CD4-positive, alpha-beta T cell treated with Interleukin-17A for 1 hour (primary cell): ENCODE measurements at places on chromosomes 6 and 20.
A peak's percentile ranks its signal among the peaks of the same experiment; 100 is the strongest.

DNA sequence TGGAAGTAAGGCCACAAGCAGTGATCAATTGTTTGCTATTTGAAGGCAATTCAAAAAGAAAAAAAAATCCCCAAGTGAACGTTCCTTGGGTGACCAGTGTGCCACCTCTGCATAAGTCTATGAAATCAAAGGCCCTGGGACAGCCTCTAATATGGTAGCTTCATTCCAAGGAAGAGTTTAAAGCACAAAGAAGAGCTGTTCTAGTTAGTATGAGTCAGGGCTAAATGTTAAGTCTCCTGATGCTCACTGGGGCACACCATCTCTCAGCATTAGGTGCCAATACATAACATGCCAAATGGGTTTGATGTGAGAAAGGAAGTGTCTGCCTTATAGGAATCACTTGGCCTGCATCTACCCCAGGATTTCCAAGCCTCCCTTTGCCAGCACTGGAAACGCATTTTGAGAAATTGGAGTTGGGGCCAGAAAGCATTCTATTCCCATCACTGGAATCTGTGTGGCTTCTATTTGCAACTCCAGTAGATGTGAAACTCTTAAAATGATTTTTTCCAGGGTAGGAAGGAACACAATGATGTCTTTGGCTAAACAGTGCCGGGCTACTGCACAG lies 13.0 kb downstream of the UNC5CL start:
- no peak for DNase-seq

DNA sequence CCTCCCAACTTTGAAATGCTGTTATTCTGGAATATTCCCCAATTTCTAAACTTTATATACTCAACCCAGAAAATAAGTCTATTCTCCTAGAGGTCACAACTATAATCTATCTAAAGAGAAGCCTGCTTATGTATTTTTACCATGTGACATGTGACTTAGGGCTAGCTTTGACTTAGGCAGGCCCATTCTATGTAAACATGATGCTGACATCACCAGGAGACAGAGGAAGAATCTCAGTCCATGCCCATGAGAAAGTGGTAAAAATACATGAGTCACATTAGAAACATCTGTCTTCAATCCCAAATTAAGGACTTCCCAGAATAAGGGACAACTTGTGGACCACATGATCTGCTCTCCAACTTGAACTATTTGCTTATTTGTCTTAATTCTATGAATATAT lies 113.6 kb upstream of the ID4 start:
- no peak for DNase-seq

DNA sequence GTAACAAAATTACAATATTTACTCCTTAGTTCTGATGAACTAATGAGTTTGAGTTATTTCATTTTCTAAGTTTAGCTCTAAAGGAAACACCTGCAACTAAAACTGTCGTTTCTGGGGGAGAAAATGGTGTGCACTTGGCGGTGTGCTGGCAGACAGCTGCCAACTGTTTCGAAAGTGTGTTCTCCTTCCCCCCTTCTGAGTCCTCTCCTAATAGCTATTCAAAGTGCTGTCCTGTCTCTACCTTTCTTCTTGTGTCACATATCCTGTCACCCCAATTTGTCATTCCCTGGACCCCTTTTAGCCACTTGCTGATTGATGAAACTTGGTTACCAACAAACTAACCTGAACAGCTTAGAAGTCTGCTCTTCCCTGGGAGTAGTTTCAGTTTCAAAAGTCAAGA lies 4.9 kb upstream of the UBE2J1 start:
- peak; percentile 29 for DNase-seq

DNA sequence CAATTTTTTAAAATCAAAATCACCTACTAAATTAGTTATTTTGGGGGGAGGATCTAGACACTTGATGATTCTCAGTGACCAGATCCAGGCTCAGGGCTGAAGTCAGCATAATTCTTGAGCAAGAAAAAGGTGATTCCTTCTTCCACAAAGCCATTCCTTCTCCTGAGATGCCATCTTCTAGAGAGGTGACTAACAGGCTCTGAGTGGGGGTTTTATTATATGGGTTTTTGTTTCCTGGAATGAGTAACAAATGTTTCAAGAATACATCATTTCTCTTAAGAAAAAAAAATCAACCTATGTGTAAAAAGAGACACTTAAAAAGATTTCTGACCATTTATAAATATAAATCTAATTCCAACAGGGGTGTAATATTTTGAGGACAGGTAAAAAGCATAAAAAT lies 154.3 kb downstream of the NFATC2 start:
- DNase-seq, result no peak

DNA sequence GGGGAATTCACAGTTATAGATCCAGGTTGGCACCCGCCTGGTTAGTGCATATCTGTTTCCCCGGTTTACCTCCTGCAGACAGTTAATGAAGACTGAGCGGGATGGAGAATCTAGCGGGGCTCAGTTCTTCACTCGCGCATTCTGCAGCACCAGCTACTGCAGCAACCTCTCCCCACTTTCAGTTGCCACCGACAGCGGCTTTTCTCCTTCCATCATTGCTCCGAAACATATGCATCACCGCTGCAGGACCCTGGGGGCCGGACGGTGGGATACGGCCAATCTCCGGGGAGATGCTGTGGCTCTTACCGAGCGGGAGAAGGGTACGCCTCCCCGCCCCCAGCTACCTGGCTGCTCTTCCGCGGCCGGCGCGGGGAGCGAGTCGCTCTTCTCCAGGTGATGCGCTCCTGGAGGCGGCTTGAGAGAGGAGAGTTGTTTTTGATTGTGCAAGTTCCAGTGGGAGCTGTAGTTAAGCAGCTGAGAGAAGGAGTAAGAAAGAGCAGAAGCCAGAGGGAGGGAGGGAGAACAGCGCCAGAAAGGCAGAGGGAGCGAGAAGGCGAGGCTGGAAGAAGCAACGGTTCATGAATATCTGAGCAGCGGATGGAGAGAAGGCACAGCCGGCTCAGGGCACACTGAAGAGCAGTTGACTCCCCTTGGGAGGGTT lies at the start of gene SGK1:
TSS of gene SGK1 (minus strand) at position 642 of the 661 bp plus-strand sequence. CDS start 652 bp downstream, outside the sequence.
- DNase-seq, result peak; percentile 16

DNA sequence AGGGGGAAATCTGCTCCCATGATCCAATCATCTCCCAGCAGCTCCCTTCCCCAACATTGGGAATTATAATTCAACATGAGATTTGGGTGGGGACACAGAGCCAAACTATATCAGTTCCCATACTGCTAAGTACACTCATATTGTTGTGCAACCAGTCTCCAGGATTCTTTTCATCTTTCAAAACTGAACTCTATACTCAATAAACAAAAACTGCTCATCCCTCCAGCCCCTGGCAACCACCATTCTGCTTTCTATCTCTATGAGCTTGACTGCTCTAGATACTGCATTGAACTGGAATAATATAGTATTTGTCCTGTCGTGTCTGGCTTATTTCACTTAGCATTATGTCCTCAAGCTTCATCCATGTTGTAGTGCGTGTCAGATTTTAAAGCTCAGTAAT lies 42.9 kb downstream of the STX11 start:
- no peak for DNase-seq
